Stimulated activated CD4-positive, alpha-beta T cell treated with anti-CD3 and anti-CD28 coated beads, Interleukin-4, amount 100 ng/mL, for 48 hours (primary cell): ENCODE measurements at places on chromosomes 4 and X.

GRCh38 chr4:112076919-112077608 is 68.2 kb upstream of the FAM241A start:
- DNase-seq: no peak

DNA sequence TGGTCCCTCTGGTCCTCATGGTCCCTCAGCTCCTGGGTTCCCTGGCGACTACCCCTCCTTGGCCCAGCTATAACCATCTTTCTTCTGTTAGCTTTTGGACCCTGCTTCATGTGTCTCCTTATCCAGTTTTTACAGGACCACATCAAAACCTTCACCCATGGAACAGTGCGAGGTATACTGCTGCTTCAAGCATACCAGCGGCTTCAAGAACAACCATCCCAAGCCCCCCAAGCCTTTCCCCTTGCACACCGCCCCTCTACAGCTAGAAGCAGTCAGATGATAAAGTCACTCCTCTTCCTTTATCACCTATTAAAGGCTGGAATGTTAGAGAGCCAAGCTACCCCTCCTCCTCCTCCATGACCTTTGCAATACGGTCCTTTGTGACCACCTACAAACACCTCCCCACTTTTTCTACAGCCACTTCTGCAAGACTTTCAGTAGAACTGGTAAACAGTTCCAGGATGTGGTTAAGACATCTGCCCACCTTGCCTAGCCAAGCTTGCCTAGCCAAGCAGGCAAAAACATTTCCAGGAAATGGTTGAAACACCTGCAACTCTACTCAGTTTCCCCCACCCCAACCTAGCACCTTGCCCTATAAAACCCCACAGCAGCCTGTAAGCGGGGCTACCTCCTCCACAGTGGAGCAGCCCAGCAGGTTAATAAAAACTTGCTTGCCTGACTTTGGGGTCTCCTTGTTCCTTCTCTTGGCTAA is 125.7 kb downstream of the ZC4H2 start:
- no peak for DNase-seq

GRCh38 chr4:169058312-169058711 is 48.3 kb upstream of the CBR4 start:
- no peak for DNase-seq

DNA sequence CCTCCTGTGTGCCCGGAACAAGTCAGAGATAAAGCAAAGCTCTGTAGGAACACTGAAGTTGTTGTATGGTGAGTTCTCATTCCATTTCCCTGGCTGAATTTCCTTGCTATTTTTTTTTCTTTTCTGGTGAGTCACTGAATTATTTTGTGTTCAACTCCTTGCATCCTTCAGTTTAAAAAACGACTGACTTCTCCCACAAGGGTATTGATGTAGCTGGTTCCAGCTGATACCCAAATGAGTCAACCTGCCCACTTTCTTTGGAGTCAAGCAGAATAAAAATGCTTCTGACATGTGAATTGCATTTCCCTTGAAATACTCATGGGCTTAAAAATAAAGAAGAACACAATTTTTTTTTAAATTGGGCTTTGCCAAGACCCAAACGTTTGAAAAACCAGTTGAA is 85.5 kb downstream of the SHOX start:
- DNase-seq: no peak

- no peak for DNase-seq
These were observed 137.8 kb upstream of the HS3ST1 start for GRCh38 chr4:11566444-11567022.

DNA sequence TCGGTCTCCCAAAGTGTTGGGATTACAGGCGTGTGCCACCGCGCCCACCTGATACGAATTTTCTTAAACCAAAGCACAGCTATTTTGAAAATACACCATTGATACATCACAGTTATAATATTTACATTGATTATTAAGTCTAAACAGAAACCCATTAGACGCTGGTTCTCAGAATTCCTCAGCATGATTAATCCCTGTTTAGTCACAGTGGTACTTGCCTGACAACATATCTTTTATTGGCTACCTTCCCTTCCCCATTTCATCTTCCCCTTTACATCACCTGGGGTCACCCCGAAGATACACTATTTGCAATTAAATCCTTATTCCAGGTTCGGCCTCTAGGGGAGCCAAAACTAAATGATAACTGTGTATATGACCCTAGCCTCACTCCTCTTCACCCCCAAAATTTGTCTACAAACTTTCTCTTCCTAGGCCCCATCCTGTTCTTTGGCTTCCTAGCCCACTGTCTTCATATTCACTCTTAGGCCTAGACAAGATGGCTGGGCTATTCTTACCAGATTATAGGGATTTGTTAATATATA is 36.8 kb upstream of the IL1RAPL1 start:
- no peak for DNase-seq

DNA sequence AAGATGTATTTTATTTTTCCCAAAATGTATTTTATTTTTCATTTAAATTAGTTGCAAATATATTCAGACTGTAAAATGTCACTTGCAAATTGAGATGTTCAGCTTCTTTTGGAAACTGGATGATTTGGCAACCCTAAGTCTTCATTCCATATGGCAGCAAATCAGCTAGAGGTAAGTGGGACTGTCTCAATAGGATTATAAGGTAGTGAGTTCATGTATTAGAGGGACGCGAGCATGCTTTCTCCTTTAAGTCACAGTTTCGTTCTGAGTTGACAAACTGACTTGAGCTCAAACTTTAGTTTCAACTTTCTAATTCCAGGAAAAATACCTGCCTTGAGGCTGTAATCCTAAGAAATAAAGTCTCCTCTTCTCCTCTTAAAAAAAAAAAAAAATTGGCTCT is 44.2 kb upstream of the TMEM131L start:
- no peak for DNase-seq

DNA sequence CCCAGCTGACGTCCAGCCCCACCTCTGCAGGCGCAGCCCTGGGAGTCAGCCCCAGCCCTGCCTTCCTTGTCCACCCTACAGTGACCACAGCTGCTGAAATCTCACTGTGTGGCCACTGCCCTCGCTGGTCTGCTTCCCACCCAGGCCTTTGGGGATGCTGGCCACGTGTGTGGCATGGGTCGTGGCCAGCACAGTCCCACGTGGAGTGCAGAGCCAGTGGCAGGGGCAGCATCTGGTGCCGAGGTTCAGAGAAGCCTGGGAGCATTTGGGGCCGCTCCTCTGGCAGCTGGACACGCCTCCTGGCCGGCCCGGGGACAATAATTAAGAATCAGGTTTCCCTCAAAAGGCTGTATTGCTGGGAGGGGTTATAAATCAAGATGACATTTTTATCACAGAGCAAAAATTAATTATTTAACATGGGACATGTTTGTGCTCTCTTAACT is 92.1 kb downstream of the HMX1 start:
- DNase-seq: no peak

- DNase-seq: no peak
These were observed 391.4 kb upstream of the DIPK2B start for GRCh38 chrX:45592101-45592500.

DNA sequence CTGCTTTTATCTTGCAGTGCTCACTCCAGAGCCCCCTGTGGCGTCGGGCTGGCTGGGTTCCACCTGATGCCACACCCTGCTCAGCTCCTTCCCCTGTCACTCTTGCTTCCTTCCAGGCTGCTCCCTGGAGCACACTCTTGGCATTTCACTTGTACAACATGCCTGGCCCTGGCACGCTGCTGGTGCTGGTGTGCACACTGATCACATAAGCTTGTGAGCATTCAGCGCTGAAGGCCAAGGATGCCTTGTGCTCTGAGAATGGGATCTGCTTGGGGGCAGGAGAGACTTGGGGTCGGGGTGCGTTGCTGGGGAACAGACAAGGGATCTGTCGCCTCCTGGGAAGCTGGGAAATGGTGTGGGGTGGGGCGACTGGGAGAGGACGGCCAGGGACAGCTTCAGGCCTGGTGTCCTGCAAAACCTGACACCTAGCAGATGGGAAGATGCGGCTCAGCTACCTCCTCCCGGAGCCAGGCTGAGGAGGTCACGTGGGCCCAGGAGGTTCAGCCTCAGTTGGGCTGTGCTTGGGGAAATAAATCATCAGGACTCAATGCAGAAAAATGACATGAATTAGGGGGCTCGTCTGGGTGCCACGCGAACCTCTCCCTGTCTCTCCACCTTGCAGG is 108.5 kb downstream of the PHKA2 start:
- no peak for DNase-seq

DNA sequence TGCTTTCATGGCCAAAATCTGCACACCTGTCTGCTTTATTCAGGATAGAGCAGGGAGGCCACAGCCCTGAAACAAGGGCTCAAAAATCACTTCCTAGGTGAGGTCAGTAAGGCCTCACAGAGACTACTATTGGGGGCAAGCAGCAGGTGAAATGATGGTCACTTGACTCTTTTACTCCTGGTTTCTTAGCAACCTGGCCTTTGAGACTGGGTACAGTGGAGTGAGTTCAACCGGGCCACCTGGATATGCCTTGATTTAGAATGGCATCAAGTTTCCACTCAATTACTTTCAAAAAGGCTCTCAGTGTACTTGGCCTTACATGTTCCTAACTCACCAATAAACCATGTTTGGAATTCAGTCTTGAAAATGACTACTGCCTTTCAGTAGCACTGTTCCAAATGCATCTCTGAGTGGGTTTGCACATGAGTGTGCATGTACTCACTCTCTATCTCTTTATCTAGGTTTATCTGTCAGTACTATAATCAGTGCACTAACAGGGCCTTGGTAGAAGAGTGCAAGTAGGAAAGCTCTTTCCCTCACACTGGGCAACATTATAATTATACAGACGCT is 388.2 kb downstream of the OPHN1 start:
- no peak for DNase-seq

- no peak for DNase-seq
These were observed 5.8 kb upstream of the SRD5A3 start for GRCh38 chr4:55340266-55340665.

DNA sequence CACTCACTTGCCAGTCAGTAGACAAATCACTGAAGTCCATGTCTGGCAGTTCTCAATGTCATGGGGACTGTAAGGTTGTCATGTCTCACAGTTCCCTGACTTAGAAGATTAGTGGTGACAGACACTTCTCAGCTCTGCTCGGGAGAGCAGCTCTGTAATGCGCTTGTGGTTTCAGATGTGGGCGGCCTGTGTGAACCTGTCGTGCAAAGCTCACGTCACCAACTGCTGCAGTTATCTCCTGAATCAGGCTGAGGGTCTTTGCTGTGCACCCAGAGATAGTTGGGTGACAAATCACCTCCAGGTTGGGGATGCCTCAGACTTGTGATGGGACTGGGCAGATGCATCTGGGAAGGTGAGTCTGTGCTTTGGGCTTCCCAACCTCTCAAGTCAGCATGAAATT is at the start of gene IL9R:
Gene IL9R, plus strand, starts transcription at position 261 of the 400 bp plus-strand sequence. Its CDS starts 64 bp downstream, at position 325.
- peak; percentile 41 for DNase-seq

DNA sequence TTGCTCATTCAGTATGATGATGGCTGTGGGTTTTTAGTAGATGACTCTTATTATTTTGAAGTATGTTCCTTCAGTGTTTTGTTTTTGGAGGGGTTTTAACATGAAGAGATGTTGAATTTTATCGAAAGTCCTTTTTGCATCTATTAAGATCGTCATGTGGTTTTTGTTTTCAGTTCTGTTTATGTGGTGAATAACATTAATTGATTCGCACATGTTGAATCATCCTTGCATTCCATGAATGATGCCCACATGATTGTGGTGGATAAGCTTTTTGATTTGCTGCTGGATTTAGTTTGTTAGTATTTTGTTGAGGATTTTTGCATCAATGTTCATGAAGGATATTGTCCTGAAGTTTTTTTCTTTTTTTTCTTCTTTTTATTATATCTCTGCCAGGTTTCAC is 347.4 kb upstream of the EPHA5 start:
- DNase-seq: no peak

DNA sequence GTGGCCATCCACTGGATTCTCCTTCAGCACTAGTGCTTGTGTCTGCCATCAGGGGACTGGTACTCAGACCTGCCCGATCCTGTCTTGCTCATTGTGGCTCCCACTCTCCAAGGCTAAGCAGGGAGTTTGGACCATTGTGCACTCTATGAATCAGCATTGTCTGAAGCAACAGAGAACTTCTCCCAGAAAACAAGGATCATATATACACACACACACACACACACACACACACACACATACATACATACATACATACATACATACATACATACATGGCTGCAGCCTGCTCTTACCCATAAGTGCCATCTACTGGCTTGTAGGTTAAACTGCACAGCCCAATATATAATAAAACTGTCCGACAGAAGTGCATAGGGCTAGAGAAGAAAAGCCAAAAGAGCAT is 345.3 kb upstream of the LCORL start:
- DNase-seq: no peak

DNA sequence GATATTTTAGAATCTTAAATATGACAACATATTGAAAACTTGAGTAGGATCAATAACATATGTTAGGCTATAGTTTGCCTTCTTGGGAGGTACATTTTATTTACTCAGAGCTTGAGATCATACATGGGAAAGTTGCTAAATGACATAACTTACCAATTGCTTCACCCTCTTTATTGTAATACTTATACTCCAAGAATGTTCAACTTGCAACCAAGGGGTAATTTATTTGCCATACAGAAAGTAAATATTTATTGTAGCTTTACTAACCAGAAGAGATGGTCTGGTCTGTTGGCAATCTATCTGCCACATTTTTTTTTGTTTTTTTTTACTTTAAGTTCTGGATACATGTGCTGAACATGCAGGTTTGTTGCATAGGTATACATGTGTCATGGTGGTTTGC is 426.6 kb downstream of the ARHGAP24 start:
- no peak for DNase-seq

DNA sequence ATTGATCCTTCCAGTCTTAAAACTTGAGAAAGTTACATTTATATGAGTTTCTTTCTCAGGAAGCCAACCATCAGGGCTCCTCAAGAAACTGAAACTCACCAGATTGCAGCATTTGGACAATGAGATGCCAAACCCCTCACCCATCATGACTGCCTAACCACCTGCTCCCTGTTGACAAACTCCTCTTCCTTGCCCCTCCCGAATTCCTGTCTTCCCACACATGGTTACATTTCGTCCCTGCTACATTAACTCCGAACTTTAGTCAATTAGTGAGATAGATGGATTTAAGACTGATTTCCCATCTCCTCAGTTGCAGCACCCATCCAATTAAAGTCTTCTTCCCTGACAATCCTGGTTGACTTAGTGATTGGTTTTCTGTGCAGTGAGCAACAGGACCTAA is 118.7 kb downstream of the ZNF330 start:
- DNase-seq: no peak

DNA sequence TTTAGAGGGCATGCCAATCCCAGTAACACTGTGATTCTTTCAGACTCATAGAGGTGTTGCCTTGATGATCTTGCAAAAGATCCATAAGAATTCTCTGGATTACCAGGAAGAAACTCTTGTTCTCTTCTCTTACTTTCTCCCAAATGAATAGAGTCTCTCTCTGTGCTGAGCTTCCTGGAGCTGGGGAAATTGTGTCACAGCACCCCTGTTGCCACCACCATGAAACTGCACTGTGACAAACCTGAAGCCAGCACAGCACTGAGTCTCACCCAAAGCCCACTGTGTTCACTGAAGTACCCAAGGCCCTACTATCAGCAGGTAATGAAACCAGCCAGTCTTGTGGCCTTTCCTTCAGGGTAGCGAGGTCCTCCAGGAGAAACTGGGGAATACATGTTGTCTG is 332.7 kb upstream of the FGF16 start:
- DNase-seq: no peak
